IMR-90 (cell line): ENCODE measurements at places on chromosomes 4 and X. TPM values are rescaled to one million over a fixed set of nuclear protein-coding genes. Genes with fewer than 3 reads are reported as not detected.

DNA sequence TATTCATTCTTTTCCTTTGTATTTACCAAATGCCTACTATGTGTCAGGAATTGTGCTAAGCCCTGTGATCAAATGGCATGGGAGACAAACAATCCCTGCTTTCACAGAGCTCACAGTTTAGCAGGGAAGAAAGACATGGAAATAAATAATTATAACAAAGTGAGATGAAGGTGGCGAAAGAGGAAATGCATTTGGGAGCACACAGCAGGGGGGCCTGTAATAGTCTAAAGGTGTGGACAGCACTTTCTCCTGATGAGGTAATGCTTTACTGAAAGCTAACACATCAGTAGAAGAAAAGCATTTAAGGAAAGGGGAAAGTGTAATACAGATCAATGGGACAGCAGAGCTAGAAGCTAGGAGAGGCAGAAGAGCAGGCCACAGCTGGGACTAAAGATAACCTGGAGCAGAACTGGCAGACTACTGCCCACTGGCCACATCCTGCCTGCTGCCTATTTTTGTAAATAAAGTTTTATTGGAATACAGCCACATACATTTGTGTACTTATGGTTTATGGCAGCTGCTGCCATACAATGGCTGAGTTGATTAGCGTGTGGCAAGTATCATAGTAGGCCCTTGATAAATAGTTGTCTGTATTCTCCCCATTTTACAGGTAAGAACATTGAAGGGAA is 67.1 kb upstream of the TAPT1 start:
- H3K4me3 ChIP-seq: no peak overlapping the region
- H3K27me3 ChIP-seq: peaks cover 7% of the 10 kb centered on the region
- no peaks in the 10 kb centered on the region for H3K4me1 ChIP-seq
- no peak overlapping the region for H3K27ac ChIP-seq
- no peak for DNase-seq
- H3K36me3 ChIP-seq: no peaks in the 10 kb centered on the region

GRCh38 chrX:42107495-42108488 is 184.4 kb upstream of the CASK start:
- peaks cover 4% of the 10 kb centered on the region for H3K27me3 ChIP-seq
- no peaks in the 10 kb centered on the region for H3K36me3 ChIP-seq
- no peaks in the 10 kb centered on the region; the same call in 1 of the 2 replicates for H3K4me1 ChIP-seq
- no peak for DNase-seq
- H3K4me3 ChIP-seq: no peak overlapping the region

DNA sequence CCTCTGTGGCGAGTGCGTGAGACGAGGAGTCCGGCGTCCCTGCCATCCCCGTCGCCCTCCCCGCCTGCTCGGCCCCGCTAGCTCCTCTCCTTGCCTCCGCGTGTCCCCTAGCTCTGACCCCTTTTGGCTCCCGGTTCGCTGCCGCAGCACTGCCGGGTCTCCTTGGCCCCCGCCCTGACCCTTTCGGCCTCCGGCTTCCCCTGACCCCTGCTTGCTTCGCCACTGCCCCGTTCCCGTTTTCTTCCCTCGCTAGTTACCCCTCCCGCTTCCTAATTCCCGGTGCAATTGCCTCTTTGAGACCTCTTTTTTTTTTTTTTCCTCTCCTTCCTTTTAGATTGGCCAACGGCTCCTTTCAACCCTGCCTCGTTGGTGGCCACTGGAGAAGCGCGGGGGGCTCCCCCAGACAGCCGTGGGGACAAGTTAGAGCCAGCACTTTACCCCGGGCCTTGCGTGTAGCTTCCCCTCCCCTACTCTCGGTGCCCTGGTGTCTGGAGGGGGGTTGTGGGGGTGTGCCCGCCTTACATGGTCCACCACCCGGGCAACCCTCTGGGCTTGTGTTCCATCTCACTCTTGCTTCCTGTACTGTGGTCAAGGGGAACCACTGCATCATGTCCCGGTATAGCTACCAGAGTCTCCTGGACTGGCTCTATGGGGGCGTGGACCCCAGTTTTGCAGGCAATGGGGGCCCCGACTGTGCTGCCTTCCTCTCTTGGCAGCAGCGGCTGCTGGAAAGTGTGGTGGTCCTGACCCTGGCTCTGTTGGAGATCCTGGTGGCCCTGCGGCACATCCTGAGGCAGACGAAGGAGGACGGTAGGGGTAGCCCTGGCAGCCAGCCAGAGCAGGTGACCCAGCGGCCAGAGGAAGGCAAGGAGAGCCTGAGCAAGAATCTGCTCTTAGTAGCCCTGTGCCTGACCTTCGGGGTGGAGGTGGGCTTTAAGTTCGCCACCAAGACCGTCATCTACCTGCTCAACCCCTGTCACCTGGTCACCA is 548 bp downstream of the TMEM164 start:
- H3K4me3 ChIP-seq: peak overlapping the region; percentile 95
- H3K36me3 ChIP-seq: no peaks in the 10 kb centered on the region
- H3K27ac ChIP-seq: peak overlapping the region; percentile 83
- DNase-seq: no peak
- peaks cover 3% of the 10 kb centered on the region; the same call in 1 of the 2 replicates for H3K27me3 ChIP-seq
- no peaks in the 10 kb centered on the region for H3K4me1 ChIP-seq

GRCh38 chr4:62548108-62548524 is 1348.0 kb downstream of the ADGRL3 start:
- H3K4me1 ChIP-seq: no peaks in the 10 kb centered on the region
- H3K27me3 ChIP-seq: no peaks in the 10 kb centered on the region
- no peak overlapping the region for H3K27ac ChIP-seq
- H3K4me3 ChIP-seq: no peak overlapping the region

The PHOX2B gene
- not detected in 2 replicates for total RNA-seq
